Smooth muscle cell of the brain vasculature (primary cell): ENCODE measurements at places on chromosomes 1 and 21.

DNA sequence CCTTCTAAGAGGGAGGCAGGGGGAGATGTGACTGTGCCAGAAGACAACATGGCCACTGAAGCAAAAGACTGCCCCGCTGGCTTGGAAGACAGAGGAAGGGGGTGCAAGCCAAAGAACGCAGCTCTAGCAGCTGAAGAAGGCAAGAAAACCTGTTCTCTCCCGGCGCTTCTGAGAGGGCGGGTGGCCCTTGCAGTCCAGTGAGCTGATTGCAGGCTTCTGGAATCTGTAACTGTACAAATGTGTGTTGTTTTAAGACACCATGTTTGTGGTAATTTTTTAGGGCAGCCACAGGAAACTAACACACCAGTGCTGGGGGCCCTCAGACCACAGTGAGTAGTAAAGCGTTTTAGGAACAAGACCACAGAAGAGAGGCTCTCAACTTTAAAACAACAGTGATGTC, 47.0 kb downstream of the CD46 start:
- DNase-seq, result no peak

GRCh38 chr1:229023651-229024300, 247.1 kb upstream of the RAB4A start:
- no peak for DNase-seq

DNA sequence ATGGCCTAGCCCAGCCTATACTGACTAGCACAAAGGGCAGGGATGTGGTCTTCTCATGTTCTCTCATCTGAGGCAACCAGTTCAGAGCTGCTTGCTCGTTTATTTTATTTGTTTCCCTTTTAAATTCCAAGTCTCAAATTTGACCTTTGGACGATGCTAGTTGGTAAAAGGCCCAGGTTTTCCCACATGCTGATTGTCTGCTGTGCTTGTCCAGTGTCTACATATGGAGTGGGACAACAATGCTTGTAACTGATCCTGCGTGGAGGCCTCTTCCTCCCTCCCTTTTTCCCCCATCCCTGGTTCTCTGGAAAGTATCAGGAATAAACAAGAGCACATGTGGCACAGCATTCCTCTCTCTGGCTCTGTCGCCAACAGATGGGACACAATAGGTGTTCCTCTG, 34.0 kb upstream of the BEND5 start:
- DNase-seq, result no peak

DNA sequence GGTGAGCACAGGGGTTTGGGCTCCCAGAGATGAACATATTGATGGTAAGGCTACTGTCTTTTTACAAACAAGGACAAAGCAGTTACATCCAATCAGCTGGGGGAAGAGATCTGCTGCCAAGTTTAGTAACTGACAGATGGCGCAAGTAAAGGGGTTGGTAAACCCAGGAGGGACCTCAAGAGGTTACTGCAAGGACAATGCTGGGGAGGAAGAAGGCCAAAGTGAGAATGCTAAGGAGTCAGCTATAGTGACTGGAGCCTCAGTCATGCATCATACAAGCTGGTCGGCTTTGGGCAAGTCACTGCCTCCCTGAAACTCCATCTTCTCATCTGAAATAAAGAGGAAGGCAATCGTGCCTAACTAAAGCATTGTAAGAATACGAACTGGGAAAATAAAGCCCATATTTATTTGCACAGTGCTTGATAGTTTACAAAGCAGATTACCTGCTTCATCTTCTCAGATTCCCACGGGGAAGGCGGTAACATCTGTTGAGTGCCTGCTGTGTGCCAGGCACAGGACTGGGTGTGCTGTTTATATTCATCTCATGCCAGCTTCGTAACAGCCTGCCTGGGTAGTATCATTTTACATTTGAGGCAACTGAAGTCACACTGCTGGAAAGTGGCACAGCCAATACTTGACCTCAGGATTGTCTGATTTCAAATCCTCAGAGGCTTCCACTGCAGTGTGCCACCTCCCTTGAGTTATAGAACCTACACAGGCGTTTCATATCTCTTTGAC, 114.8 kb downstream of the BEND5 start:
- no peak for DNase-seq

- DNase-seq, result no peak
Measured at GRCh38 chr1:32372149-32372756, 9.9 kb downstream of the TSSK3 start.

DNA sequence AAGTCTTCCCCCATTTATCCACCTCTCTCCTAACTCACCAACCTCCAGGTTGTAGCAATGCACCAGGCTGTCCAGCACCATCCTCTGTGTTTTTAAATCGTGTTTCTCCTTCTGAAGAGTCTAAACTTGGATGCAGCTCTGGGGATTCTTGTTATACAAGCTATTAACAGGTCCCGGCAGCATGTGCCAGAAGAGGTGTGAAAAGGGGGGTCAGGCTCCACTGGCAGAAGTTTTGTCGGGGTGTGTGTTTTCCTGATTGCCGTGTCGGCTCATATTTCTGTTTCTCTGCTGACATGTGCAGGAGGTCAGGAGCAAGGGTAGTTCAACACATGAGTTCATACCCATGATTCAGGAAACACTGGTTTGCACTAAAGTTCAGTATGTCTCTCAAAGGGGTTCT, 658.6 kb upstream of the CAMK1G start:
- DNase-seq, result no peak

GRCh38 chr1:11795238-11795890, 10.4 kb downstream of the MTHFR start:
- DNase-seq, result no peak

DNA sequence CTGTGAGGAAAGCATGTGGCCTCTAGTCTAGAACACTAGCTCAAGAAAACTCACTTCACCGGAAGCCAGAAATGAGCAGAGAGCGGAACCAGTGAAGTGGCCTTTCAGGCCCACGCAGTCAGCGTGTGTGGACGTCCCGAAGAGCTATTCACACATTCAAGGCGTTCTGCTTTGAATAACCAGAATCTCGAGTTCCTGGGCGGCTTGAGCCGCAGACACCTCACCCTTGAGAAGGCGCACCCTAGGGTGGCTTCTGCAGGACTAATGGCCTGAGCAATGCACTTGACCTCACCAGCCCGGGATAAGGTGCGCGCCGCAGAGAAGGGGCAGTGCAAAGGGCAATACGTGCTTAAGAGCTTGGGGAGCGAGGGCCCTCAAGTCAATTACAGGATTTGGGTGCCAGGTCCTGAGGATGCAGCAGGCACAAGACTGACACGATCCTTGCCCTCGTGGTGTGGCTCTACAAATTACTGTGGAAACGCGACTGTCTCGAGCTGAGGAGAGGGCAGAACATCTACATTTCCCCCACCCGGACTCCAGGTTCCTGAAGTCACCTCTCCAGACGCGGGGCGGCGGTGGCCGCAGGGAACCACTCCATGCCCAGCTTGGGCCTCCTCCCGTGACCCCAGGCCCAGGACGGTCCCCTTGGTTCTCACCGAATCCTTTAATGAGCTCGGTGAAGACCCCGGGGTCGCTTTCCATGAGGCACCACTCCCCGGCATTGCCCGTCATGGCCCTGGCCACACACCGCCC, 455 bp downstream of the UCHL5 start:
- no peak for DNase-seq
